ENCODE measurements at places on chromosomes 2 and 18.

DNA sequence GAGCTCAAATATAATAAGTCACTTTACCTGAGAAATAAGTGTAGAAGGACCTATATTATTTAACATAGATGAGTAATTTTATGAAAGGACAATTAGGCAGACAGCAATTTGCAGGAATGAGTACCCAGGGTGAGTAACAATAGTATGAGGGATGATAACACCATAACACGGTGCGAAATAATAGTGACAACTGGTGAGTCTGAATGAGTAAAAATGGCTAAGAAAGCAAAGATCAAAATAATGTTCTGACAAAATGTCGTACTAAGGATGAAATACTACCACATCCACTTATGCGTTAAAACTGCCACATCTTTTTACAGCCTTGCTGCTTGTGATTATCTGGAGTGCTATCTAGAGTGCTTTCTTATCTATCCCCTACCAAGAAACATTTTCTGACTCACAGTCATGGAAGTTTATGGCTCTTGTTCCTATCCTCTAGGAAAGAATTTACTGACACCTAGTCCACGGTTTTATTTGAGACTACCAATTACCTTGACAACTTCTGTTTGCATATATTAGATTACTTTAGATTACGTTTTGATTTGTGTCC, 929.7 kb downstream of the LRP1B start:
- no peak for DNase-seq

GRCh38 chr2:8710951-8711350, 29.1 kb downstream of the ID2 start:
- DNase-seq: no peak

DNA sequence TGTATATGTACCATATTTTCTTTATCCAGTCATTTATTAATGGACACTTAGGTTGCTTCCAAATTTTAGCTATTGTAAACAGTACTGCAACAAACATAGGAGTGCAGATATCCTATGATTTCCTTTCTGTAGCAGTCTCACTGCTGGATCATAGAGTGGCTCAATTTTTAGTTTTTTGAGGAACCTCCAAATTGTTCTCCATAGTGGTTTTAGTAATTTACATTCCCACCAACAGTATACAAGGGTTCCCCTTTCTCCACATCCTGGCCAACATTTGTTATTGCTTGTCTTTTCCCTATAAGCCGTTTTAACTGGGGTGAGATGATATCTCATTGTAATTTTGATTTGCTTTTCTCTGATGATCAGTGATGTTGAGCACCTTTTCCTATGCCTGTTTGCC, 114.3 kb downstream of the TMEM17 start:
- DNase-seq: no peak

GRCh38 chr2:188902901-188903491, 71.2 kb upstream of the COL3A1 start:
- DNase-seq: no peak

GRCh38 chr2:236380051-236380612, 115.9 kb upstream of the ASB18 start:
- DNase-seq: no peak

- no peak for DNase-seq
Observed at GRCh38 chr18:52236131-52236530, 103.9 kb upstream of the DCC start.

All from retinal pigment epithelial cell (primary cell).